Hindlimb muscle (tissue), 1 donor: ENCODE measurements at places on chromosomes 5 and 9. TPM values are rescaled to one million over a fixed set of nuclear protein-coding genes. Genes with fewer than 3 reads are reported as not detected.

Gene PRR7
- polyA plus RNA-seq = 0.96 TPM

- DNase-seq = no peak
Measured at GRCh38 chr9:91001146-91001611, 199.6 kb downstream of the SYK start.

DNA sequence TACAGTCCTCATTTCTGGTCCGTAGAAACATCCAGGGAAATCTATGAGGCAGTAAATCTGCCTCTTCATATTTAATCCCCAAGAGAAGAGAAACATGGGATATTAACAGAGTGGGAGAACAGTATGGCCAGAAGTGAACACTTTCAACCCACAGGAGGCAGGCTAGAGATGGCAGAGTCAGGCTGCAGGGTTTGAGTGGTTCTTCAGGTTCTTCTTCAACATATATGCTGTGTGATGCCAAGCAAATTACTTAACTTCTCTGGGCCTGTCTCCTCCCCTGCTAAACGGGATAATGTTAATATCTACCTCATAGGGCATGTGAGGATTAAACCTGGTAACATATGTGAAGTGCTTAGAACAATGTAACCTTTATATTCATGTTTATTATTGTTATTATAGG is 321.8 kb downstream of the PSAT1 start:
- no peak for DNase-seq

DNA sequence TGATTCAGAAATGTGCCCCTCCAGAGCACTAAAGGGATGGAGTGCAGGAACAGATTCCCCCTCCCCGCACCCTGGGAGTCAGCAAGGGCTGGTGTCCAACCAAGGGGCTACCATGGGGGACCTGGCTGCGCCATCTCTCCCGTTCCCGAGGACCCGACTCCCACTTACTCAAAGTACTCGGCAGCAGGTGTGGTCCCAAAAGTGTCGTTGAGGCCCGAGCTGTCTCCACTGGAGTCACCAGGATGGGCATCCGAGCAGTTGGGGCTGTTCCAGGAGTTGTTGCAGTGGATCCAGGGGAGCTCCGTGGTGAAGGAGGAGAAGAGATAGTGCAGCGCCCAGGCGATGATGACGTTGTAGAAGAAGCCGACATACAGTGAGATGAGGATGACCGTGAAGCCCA is 12.9 kb downstream of the SLC6A3 start:
- no peak for DNase-seq

GRCh38 chr5:142674531-142675469 is 11.1 kb downstream of the FGF1 start:
- peak; percentile 91 for DNase-seq

DNA sequence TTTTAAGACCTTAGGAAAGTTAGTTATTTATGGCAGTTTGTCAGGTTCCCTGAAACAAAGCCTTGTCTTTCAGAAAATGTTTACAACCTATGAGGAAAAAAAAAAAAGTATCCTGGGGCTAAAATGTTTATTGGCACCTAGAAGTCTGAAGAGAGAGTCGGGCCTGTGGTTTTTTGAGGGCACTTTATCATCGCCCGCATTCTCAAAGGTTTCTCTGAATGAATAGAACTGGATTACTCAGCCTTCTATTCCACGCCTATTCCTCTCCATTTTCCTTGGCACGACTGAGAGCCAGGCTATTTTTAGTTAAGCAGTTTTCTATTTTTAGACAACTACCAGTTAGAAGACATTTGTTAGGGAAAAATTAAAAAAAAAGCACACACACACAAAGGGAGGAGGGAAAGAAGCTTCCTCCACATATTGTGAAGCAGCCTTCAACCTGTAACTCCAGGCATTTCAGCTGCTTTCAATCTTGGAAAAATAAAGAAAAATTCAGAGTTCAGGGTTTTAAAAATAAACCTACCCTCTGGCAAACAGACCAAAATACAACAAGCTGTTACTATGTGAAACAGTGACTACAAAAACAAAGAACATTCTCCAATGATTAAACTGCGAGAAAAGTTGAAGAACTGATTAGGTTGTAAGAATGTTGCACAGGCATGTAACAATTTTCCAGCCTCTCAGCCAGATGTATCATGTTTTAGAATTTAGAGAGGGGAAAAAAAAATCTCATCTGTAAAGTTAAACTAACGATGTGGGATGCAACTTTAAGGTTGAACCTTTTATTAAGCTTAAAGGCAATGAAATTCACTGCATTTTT is 97.0 kb downstream of the MEF2C start:
- peak; percentile 76 for DNase-seq

GRCh38 chr5:139262059-139262741 is 31.3 kb upstream of the MATR3 start:
- no peak for DNase-seq

GRCh38 chr9:123049589-123050222 is 16.2 kb downstream of the GPR21 start:
- DNase-seq = no peak

DNA sequence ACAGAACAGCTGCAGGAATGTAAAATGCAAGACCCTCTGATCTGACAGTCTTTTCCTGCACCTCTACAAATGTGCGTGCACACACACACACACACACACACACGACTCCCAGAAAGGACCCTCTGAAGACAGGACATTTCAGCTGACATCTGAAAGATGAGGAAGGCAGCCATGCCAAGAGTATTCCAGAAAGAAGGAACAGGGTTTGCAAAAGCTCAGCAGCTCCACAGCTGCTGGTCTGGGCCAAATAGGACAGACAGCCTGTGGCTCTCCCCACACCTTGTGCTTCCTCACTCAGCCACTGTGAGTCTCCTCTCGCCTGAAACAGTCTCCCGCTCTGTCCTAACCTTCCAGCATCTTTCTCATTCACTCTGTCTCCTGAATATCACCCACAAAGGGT is 189.0 kb downstream of the PALM2AKAP2 start:
- DNase-seq = no peak
